Activated CD4-positive, alpha-beta T cell treated with anti-CD3 and anti-CD28 coated beads, Interleukin-2, amount 10 ng/mL, durations not matched to agents 7 days and 5 days (primary cell): ENCODE measurements at places on chromosomes 3 and 15.

DNA sequence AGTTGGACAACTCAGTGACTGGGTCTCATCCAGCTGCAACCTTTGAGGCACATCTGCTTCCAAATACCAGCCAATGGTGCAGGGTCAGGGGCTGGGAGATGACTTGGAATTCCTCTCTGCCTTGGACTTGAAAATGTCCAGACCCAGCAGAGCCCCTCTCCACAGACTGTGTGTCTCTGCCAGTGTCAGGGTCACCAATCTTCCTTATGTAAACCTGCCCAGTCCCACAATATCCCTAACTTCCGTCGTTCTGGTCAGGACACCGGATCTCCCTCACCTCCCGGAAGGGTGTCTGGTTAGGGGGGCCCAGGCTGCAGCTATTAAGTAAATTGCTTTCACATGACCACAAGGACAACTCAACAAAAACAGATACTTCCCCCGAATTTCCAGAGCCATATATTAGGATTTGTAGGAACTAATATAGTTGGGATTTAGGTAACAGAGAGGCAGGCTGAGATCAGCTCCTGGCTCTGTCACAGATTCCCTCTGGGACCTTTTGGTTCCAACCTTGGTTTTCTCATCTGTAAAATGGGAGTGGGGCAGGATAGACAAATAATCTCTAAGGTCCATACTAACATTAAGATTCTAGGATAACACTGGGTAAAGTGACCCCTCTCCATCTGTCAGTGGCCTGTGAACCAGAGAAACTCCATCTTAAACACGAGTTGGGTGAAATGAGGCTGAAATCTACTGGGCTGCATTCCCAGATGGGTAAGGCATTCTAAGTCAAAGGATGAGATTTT lies 30.8 kb downstream of the IGDCC3 start:
- no peak for DNase-seq

DNA sequence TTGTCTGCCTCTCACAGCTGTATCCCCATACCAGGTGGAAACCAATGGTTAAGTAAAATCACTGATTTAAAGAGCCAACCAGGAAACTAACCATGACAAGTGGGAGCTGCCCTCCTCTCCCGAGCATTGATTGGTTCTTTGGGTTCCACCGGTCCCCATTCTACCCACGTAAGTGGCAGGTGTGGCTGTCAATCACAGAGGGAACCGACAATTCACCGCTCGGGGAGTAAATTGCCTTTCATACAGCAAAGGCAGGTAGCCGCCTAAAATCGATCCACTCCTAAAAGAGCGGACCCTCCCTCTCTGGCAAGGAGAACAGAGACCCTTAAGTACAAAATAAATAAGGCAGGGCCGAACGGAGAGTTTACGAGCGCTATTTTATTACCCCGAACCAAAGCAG lies 1.2 kb downstream of the ERC2 start:
- DNase-seq: peak; percentile 33

GRCh38 chr3:39190281-39191025 lies 1.9 kb downstream of the XIRP1 start:
- no peak for DNase-seq

- DNase-seq: no peak
Measured at GRCh38 chr3:461006-461405, 264.4 kb downstream of the CHL1 start.

DNA sequence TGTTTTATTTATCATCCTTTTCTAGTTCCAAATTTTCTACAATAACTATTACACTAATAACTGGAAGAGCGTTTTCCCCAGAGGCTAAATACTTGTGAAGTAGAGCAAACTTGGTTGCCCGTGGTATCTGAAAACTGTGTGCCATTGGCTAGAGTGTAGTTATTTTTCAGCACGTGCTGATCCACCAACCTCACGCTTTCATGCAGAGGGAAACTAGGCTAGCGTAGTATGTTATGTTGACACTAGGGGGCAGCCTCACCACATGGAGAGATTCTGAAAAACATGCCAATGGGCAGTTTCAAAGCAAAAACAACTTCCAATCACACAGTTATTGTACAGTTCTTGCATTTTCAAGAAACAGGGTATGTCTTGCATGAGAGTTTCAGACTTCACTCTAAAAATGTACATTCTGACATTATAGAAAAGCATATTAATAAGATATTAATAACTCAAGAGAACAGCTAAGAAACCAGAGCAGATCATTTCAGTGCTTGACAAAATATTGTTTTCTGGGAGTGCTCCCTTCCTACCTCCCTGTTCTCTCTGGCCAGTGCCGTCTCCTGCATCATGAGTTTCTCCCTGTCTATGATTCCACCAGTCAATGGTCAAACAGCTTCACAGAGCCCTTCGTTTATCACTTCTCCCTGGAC lies 39.7 kb downstream of the SPATA12 start:
- peak; percentile 75 for DNase-seq

DNA sequence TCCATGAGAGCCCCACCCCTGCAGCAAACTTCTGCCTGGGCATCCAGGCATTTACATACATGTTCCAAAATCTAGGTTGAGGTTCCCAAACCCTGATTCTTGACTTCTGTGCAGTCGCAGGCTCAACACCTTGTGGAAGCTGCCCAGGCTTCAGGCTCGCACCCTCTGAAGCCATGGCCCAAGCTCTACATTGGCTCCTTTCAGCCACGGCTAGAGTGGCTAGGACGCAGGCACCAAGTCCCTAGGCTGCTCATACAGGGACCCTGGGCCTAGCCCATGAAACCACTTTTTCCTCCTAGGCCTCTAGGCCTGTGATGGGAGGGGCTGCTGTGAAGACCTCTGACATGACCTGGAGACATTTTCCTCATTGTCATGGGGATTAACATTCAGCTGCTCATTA lies 172.8 kb upstream of the SATB1 start:
- DNase-seq: no peak

- no peak for DNase-seq
Measured at GRCh38 chr15:62935300-62936081, 107.1 kb upstream of the TPM1 start.

- DNase-seq: no peak
Measured at GRCh38 chr3:17770682-17771081, 28.3 kb upstream of the TBC1D5 start.

DNA sequence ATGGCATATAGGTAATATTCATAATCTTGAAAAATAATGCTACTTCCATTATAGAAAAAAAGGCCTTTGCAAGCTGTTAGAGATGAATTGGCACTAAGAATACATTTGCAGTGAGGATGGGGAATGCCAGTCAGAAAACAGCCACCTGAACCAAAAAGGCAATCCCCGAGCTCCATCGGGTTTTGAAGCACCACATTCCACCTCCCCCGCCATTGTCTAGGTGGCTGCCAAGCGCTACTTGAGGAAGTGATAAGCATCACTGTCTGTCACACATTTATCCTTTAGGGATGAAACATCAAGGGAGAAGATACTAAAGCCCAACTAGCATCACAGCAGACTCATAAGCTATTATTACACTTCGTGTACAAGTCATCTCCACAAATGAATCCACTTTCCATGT lies 112.8 kb downstream of the OSBPL10 start:
- no peak for DNase-seq

DNA sequence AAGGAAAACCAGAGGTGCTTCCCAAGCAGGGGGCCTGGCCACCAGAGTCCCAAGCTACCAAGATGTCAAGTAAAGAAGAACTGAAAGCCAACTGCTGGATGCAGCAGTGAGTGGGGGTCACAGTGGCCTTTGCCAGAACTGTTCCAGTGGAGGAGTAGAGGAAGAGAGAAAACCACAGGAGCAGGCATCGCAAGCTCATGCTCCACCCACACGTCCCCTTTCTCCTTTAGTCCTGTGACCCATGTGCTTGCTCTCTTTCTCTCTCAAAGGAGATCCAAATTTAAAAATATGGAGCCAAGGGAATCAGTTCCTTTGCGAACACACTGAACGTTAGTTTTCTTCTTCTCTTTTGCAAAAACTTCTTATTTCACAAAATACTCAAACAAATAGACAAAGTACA lies 12.4 kb upstream of the ABHD2 start:
- no peak for DNase-seq

DNA sequence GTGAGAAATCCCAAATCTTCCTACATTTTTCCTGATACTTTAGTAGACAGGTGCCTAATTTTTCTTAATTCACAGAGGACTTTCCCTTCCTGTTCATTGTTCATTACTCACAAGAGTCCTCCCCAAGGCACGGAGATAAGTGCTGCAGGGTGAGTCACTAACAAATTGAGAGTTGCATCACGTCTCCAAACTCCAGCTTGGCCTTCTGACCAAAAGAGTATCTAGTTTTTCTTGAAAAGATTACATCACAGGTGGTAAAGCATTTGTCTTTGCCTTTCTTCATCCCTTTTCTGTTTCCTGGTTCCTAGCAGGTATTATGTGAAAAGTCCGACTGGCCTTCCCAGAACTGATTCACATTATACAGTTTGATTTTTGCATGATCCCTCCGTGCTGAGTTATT lies 24.9 kb upstream of the RASGRP1 start:
- no peak for DNase-seq

- no peak for DNase-seq
Measured at GRCh38 chr3:25540273-25540672, 112.2 kb downstream of the RARB start.

GRCh38 chr15:42402455-42403205 lies 43.3 kb downstream of the CAPN3 start:
- no peak for DNase-seq

DNA sequence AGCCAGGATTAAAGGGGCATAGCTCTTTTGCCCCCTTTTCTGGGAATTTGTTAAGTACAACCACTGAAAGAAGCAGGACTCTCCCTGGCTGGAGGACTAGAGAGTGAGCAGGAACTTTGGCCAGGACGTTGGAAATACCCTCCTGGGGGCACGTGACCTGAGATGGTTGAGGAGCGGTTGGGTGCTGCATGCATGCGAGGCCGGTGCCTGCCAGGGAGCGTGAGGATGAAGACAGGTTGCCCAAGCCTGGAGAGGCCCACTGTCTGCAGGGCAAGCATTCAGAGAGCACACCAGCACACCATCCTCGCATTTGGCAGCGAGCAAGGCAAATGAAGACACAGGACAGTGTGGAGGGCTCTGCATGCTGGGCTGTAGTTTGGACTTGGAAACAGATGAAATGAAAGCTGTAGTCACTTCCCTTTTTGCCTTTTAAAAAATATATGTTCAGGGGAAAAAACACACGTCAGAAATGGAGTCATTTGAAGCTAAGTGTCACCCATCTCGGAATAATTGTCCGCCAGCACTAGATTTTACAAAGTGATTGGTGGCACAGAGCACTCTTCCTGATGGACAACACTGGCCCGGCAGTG lies 217.6 kb downstream of the SLCO3A1 start:
- no peak for DNase-seq

GRCh38 chr15:24956111-24956838 lies 1.5 kb downstream of the SNRPN start:
- DNase-seq: peak; percentile 79

- DNase-seq: peak; percentile 88
Measured at GRCh38 chr3:53219895-53220483, 35.8 kb downstream of the TKT start.

DNA sequence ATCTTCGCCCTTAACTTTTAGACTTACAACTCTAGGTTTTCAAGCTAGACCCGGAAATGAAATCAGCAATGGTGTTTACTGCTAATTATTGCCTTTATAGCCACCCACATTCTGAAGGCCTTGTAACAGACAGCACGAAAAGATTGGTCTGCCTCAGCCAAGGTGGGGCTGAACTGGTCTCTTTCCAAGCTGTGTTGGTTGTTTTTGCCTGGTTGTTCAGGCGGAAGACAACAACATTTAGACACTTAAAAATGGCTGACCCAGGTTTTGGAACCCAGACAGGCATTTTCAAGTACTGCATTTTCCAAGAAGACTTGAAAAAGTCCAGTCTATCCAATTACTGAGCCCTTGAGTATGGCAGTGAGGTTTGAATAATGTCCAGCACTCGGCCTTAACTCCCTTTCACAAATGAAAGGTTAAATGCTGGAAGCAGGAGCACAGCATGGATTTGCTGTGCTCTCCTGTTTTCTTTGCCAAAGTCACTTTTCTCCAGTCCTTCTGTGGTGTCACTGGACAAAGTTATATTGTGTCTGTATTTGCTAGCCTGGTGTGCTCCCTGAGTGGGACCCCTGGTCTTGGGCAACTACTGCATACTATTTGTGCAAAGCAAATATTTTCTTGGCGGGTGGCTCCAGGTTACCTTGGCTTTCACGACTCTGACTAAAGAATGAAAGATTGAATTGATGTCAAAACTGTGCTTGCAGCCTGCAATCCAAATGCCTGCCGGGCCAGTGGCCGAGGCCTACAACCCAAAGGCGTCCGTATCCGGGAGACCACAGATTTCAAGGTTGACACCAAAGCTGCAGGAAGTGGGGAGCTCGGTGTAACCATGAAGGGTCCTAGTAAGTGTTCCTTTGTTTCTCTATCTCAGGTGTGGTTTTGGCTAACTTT lies 93.5 kb downstream of the FLNB start:
- no peak for DNase-seq

GRCh38 chr15:70269991-70270751 lies 172.5 kb upstream of the TLE3 start:
- no peak for DNase-seq

DNA sequence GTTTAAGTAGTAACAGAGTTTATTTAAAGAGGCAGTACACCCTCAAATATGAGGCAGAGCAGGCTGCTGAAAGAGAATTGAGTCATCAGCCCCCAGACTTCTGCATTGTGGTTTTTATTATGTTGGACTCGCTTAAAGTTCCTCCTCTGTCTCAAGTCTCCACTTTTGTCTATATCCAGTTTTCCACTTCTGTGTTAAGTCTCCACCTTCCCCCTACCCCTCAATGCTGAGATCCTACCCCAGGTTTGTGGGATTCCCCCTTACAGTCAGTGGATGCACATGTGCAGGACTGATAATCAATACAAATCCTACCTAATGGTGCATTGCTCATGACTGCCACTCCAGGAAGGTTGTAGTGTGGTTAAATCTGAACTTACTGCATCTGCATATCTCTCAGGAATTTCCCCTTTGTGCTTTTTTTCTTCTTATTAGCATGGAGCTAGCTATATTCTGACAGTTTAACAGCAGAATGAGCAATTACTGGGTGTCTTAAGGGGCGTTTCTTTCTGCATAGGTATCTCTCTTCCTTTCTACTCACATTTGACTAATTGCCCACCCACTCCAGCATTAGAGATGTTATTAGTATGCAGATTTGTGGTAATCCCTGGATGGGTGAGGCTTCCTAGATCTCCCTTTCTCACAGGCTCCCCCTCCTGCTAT lies 11.9 kb upstream of the CD200R1L start:
- DNase-seq: no peak

DNA sequence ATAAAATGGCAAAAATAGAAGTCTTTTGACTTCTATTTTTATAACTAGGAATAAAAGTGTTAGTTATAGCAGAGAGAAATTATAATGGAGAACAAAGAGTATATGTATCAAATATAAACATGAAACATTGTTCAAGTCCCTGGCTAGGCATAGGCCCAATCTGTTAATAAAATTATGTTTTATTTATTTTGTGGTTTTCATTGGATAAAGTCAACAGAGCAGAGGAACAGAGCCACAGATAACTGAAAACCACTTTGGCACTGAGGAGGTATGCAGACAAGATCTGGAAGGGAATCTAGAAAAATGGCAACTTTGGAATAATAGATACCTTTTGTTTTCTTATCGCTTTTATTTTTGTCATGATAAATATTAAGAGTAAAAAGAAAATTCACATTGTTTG lies 50.4 kb upstream of the ICE2 start:
- DNase-seq: no peak
